ENCODE measurements at places on chromosomes 6 and 20. TPM values are rescaled to one million over a fixed set of nuclear protein-coding genes. Genes with fewer than 3 reads are reported as not detected.
A peak's percentile ranks its signal among the peaks of the same experiment; 100 is the strongest.

The AP5S1 gene
- polyA plus RNA-seq: 8.6 TPM

The ENPP1 gene
- polyA plus RNA-seq: not detected

The CPXM1 gene
- polyA plus RNA-seq: not detected

DNA sequence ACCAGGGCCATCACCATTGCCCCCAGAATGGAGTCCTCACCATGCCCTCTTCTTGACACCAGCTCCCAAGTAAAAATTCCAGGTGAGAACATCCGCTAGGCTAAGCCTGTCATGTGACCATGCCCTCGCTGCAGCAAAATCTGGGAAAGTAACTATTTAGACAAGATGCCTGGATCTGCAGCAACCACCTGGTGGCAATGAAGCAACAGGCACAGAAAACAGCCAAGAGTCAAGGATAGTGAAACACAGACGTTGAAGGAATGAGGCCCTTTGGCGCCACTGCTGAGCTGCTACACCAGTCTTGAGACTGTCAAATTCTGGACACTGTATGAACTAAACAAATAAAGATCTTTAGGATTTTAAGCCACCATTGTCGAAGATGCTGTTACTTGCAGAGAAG, 30.1 kb upstream of the TGM6 start:
- no peak overlapping the region for H3K27ac ChIP-seq
- H3K4me3 ChIP-seq: no peak overlapping the region

GRCh38 chr6:2264932-2265331, 19.5 kb upstream of the GMDS start:
- H3K27me3 ChIP-seq: no peaks in the 10 kb centered on the region
- H3K36me3 ChIP-seq: peaks cover 4% of the 10 kb centered on the region
- no peaks in the 10 kb centered on the region for H3K4me1 ChIP-seq
- no peak overlapping the region for H3K4me3 ChIP-seq
- no peak for DNase-seq

GRCh38 chr6:27494987-27495385, 22.1 kb upstream of the ZNF184 start:
- no peaks in the 10 kb centered on the region for H3K36me3 ChIP-seq
- H3K4me1 ChIP-seq: peaks cover 7% of the 10 kb centered on the region
- H3K27ac ChIP-seq: no peak overlapping the region
- H3K27me3 ChIP-seq: peaks cover 64% of the 10 kb centered on the region
- DNase-seq: no peak

DNA sequence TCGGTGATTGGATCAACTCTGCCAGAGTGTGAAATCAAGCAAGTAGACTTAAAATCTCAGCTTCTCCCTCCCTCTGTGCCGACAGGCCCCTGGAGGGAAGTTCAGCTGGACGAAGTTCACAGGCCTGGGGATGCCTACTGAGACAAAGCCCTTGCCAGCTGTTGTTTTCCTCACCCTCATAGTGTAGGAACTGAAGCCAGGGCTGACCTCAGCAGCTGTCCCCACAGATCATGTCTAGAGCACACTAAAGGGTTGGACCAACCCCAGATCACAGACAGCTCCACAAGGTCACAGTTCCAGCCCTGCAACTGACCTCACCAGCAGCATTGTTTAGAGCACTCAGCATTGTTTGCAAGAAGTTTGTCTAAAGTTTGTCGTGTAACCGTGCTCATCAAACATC, 261.9 kb upstream of the ECI2 start:
- no peaks in the 10 kb centered on the region for H3K27me3 ChIP-seq
- H3K27ac ChIP-seq: no peak overlapping the region
- H3K36me3 ChIP-seq: no peaks in the 10 kb centered on the region
- DNase-seq: no peak
- peaks cover 2% of the 10 kb centered on the region for H3K4me1 ChIP-seq

DNA sequence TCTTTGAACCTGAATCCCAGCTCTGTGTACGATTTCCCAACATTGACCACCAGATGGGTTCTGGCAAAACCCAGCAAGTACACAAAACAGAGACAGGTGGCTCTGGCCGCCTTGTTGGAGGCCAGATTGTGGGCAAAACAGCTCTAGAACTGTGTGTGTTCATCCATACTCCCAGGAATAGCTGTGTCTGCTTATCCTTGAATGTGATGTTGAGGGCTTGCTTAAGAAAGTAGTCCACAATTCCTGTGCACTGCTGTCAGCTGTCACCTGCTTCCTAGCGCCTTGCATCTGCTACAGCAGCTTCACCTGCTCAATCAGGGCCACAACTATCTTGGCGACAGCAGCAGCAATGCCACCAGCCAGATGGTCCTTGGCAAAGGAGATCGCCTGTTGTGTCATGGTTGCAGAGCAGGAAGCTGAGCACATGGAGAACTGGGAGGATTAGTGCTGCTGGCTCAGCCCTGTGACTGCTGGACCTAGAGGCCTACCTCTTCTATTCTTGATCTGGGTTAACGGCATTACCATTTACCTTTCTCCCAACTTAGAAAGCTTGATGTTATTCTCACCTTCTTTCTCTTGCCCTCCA, 3.7 kb upstream of the SMAP1 start:
- DNase-seq: no peak
- H3K36me3 ChIP-seq: no peaks in the 10 kb centered on the region
- H3K4me1 ChIP-seq: peaks cover 21% of the 10 kb centered on the region
- H3K4me3 ChIP-seq: no peak overlapping the region
- no peak overlapping the region for H3K27ac ChIP-seq
- H3K27me3 ChIP-seq: peaks cover 2% of the 10 kb centered on the region

DNA sequence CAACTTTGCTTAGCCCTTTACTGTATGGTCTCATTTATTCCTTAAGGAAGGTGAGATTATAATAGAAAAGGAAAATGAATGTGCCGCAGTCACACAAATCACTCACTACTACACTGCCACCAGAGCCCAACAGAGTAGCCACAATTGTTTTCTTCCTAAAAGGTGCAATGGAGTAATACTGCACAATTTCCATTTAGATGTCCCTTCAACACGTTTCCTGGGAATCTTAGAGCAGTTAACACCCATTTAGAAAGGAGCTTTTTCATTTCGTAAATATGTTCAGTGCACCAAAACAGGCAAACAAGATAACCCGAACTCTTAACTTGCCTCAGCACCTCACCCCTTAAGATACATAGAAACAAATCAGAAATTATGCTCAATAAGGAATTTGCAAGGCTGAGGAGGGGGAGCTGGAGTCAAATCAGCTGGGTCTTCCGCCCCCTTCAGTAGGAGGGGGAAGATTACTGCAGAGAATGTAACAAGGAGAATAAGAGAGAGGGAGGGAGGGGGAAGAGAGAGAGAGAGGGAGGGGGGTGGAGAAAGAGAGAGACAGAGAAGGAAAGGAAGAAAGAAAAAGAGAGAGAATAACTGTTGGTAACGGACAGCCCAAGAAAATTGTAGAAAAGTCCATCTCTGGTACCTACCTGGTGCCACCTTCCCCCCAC, 155.5 kb downstream of the BCAS1 start:
- H3K36me3 ChIP-seq: no peaks in the 10 kb centered on the region
- peaks cover 69% of the 10 kb centered on the region for H3K4me1 ChIP-seq
- no peak for DNase-seq
- H3K27ac ChIP-seq: peak overlapping the region; percentile 82
- H3K27me3 ChIP-seq: no peaks in the 10 kb centered on the region

DNA sequence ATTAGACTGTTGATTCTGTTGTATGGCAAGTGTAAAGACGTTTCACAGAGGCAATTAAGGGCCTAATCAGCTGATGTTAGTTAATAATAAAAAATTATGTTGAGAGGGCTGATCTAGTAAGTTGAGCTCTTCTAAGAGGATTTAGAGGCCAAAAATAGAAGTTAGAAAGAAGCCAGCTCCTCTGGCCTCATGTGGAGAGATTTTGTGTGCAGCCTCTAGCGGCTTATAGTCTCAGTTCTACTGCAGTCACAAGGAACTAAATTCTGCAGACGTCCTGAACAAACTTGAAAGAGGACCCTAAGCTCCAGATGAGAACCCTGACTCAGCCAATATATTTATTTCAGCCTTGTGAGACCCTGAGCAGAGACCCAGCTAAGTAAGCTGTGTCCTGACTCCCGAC, 498.6 kb downstream of the BTBD3 start:
- no peaks in the 10 kb centered on the region for H3K27me3 ChIP-seq
- H3K4me3 ChIP-seq: no peak overlapping the region
- H3K27ac ChIP-seq: no peak overlapping the region
- no peak for DNase-seq

DNA sequence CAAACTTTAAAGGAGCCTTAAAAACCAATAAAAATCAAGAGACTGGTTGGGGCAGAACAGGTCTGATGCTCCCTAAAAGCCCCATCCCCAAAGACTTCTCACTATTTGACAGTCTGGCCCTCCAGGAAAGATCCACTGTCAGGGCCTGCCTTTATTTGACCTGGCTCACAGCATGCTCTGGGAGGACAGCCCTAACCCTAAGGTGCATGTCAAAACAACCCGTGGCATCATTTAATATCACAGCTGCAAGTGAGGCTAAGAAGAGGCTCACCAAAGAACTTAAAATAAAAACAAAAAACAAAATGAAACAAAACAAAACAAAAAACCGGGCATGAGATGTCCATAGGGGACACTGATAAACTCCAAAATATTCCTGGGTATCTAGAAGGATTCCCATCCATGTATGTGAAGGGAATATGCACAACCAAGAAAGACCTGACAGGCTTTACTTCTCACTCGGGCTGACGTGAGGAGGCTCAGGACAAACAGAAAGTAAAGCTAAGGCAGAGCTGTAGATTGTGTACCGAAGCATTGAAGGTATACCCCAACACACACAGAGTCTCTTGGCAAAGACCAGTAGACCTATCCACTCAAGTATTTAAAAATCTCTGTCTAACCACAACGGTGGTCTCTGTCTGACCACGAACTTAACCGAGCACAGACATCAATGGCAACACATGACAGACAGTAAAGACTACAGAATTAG, 57.3 kb downstream of the AHI1 start:
- no peaks in the 10 kb centered on the region for H3K27me3 ChIP-seq
- no peak for DNase-seq

GRCh38 chr20:37494301-37494700, 26.7 kb upstream of the NNAT start:
- no peaks in the 10 kb centered on the region for H3K27me3 ChIP-seq
- H3K4me1 ChIP-seq: no peaks in the 10 kb centered on the region
- peaks cover 2% of the 10 kb centered on the region for H3K36me3 ChIP-seq
- no peak overlapping the region for H3K4me3 ChIP-seq

DNA sequence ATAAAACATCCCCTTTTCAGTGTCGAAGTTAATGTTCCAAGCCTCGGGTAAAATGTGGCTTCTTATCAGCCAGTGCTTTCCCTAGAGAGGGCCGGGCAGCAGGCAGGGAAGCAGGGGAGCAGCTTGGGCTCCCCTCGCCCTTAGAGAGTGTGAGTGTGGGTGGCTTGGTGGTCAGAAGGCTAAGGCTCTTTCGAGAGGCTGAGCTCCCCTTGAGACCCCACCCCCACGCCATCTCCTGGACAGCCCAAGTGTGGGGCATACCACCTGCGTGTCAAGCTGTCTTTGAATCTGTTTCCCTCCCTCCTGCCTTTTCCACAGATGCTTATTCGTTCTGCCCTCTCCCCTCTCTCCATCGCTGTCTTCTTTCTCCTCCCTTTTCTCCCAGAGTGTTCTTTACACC, 95.1 kb upstream of the FOXP4 start:
- no peaks in the 10 kb centered on the region for H3K4me1 ChIP-seq
- no peak for DNase-seq
- H3K36me3 ChIP-seq: no peaks in the 10 kb centered on the region
- H3K4me3 ChIP-seq: no peak overlapping the region

DNA sequence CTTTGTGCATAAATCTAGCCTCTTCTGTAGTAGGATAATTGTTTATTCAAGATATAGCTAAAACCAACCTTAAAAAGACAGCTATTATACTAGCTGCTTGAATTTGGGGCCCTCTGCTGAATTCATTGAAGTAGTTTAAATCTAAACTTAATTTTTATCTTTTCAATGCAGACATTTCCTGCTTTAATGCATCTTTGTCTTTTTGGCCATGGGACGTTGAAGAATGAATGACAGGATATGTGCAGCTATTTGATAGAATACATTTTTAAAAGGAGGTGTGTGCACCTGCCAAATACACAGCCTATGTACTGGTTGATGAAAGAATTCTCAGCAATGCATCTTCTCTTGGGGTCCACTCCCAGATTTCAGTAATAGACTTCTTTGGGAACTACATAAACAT, 524.9 kb downstream of the PHF3 start:
- DNase-seq: no peak
- H3K4me1 ChIP-seq: no peaks in the 10 kb centered on the region
- no peak overlapping the region for H3K27ac ChIP-seq
- H3K27me3 ChIP-seq: no peaks in the 10 kb centered on the region
- no peaks in the 10 kb centered on the region for H3K36me3 ChIP-seq
- H3K4me3 ChIP-seq: no peak overlapping the region

DNA sequence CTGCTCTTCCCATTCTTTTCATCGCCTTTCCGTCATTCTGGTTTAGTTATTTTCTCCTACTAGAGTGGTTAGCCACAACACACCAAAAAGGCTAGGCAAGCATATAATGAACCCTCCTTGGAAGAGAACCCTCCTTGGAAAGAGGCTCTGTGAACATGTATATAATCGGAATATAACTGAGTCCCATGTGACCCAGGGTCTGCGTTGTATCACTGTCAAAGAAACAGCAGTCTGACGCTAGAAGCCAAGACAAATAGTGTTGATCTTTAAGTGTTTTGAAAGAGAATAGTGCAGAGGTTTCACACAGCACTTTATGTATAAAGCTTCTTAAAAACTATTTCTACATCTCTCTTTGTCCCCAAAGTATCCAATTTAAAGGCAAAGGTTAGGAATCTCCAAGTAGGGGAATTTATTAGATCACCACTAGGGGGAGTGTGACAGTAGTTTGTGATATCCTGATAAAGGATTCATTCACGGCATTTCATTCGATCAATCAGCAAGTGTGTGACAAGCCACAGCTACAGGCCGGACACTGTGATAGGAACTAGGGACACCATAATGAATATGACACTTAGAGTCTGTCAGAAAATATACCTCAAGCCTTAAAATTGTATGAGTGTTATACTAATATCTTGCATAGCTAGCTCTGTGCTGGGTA, 395.3 kb downstream of the CD109 start:
- no peaks in the 10 kb centered on the region for H3K27me3 ChIP-seq
- no peaks in the 10 kb centered on the region for H3K36me3 ChIP-seq
- H3K4me1 ChIP-seq: no peaks in the 10 kb centered on the region
- no peak overlapping the region for H3K27ac ChIP-seq
- no peak overlapping the region for H3K4me3 ChIP-seq

All from CD14-positive monocyte (primary cell).